CD4-positive, alpha-beta memory T cell (primary cell): ENCODE measurements at places on chromosomes 6 and 20. TPM values are rescaled to one million over a fixed set of nuclear protein-coding genes. Genes with fewer than 3 reads are reported as not detected.

Gene WFDC13
- not detected for total RNA-seq

DNA sequence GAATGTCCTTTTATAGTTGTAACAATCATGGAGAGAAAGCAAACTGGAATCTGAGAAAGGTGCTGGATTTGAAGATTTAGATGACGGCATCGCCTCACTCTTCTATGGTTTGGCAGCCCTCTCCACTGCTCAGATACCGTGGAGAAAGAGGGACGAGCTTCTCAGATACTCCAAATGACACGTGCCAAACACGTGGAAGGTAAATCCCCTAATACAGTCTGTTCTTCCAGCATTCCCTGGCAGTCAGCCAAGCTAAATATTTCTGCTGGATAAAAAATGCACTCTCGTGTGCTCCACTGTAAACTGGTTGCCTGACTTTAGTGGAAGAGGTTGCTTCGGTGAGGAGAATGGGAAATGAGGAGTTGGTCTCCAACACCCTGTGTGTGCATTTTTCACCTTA is 16.7 kb upstream of the PRDM1 start:
- no peaks in the 10 kb centered on the region for H3K27me3 ChIP-seq
- H3K36me3 ChIP-seq: no peaks in the 10 kb centered on the region
- no peaks in the 10 kb centered on the region for H3K4me1 ChIP-seq
- DNase-seq: no peak
- H3K27ac ChIP-seq: no peak overlapping the region

Gene PPDPF
- 229 TPM for total RNA-seq

Gene TTK
- total RNA-seq: 0.61 TPM

- peaks cover 5% of the 10 kb centered on the region for H3K4me1 ChIP-seq
- H3K27ac ChIP-seq: no peak overlapping the region
- no peaks in the 10 kb centered on the region for H3K36me3 ChIP-seq
- peaks cover 10% of the 10 kb centered on the region for H3K27me3 ChIP-seq
- no peak for DNase-seq
These were observed 171.4 kb upstream of the PRSS16 start for GRCh38 chr6:27076116-27076515.

Gene NRSN1
- total RNA-seq: not detected

- no peaks in the 10 kb centered on the region for H3K36me3 ChIP-seq
- no peaks in the 10 kb centered on the region for H3K27me3 ChIP-seq
- no peak overlapping the region for H3K27ac ChIP-seq
- DNase-seq: no peak
- no peaks in the 10 kb centered on the region for H3K4me1 ChIP-seq
- H3K4me3 ChIP-seq: no peak overlapping the region
These were observed 38.0 kb downstream of the ELOVL2 start for GRCh38 chr6:11006061-11006460.

Gene SCP2D1
- not detected for total RNA-seq

GRCh38 chr6:34460796-34461507 is 4.9 kb upstream of the PACSIN1 start:
- H3K27ac ChIP-seq: no peak overlapping the region
- no peak for DNase-seq
- peaks cover 4% of the 10 kb centered on the region for H3K4me1 ChIP-seq

DNA sequence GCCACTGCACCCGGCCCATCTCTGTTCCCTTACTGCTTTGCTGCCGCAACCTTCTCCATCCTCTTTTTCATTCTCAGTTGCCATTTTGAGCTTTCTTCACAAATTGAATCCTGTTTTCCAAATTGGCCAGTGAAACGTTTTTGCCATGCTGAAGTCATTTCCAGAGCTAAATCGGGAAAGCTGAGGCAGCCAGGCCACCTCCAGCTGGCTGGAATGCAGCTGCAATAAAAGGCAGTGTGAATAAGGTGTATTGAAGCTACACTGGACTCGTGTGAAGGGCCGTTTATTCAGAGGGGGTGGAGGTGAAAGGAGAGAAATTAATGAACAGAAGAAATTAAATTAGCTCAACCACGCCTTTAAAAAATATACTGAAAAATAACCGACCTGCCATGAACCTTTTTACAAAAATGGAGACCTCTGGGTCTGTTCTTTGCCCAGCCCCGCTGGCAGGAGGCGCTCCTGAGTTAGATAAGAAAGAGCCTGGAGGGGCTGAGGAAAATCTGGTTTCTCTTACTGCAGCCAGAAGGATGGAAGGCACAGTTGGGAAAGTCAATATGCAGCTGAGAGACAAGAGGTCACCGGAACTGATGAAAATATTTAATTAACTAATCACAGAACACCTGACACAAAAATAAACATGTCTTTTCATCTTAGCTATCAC is 283.9 kb downstream of the FOXC1 start:
- H3K27ac ChIP-seq: no peak overlapping the region
- H3K36me3 ChIP-seq: no peaks in the 10 kb centered on the region
- DNase-seq: no peak
- H3K4me3 ChIP-seq: no peak overlapping the region
- H3K27me3 ChIP-seq: no peaks in the 10 kb centered on the region
- H3K4me1 ChIP-seq: no peaks in the 10 kb centered on the region
